ENCODE measurements at places on chromosomes 2 and 18. TPM values are rescaled to one million over a fixed set of nuclear protein-coding genes. Genes with fewer than 3 reads are reported as not detected.
A peak's percentile ranks its signal among the peaks of the same experiment; 100 is the strongest.

The TFPI gene
- total RNA-seq = 286 TPM

The NT5DC4 gene
- not detected for total RNA-seq

The TEX44 gene
- total RNA-seq = not detected

The DSG1 gene
- total RNA-seq = not detected

- no peak for DNase-seq
Observed at GRCh38 chr2:104118889-104119288, 735.0 kb upstream of the POU3F3 start.

DNA sequence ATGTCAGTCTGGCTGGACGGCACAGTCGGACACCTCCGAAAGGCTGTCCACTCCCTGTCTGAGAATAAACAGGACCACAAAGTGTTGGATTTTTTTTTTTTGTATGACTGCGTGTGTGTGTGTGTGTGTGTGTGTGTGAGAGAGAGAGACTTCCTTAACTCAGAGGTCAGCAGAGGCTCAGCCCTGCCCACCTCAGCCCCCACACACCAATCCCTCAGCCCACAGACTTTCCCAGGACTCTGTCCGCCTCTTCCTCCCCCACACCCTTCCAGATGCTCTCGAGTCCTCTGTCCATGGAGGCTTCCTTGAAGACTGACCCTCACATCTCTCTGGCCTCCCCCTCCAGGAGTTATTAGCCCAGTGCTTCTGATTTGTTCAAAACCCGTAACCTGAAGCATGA is 147.3 kb downstream of the BCL11A start:
- no peak for DNase-seq

GRCh38 chr2:38706846-38707345 is 41.0 kb downstream of the GALM start:
- peak; percentile 51 for DNase-seq

GRCh38 chr2:241813644-241814392 is 4.8 kb downstream of the NEU4 start:
- no peak for DNase-seq

GRCh38 chr2:201859949-201860348 is 53.6 kb downstream of the CDK15 start:
- DNase-seq = no peak

DNA sequence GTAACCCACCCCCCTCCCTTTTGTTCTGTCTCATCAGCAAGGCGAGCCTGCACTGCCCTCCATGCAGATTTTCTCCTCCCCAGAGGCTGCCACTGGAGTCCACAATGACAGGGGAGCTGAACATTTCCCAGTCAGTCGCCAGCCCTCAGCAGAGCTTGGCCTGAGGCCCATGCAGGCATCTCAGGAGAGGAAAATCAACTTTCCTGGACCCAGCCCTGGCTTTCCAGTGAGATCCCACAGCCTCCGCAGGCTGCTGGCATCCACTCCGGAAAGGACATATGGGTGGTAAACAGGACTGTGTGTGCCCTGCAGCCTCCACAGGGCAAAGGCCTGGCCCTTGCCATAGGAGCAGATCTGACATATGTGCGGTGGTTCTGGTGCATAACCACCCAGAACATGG is 253.8 kb downstream of the TNS1 start:
- no peak for DNase-seq

- no peak for DNase-seq
Observed at GRCh38 chr2:120251078-120251477, 1.6 kb upstream of the RALB start.

GRCh38 chr18:2994603-2995432 is 18.1 kb downstream of the LPIN2 start:
- DNase-seq = no peak

- DNase-seq = no peak
Observed at GRCh38 chr2:156600196-156600595, 164.0 kb downstream of the GPD2 start.

DNA sequence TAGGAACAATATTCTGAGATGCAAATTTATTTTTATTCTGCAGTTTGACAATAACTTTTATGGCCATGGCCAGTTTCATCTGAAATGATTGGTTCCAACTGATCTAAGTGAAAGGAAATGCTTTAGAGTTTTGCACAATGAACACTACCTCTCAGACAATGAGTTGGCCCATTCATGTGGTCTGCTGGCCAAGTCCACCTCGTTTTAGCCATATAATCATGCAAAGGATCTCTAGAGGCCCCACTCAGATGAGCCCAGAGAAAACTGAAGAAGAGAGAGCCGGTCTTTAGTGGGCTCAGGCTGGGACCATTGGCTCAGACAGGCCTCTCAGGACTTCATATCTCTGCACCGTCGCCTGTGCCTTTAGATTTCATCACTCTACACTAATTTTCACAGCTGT is 254.7 kb downstream of the MREG start:
- peak; percentile 87 for DNase-seq

- DNase-seq = no peak
Observed at GRCh38 chr2:208638059-208638458, 231.5 kb downstream of the PTH2R start.

DNA sequence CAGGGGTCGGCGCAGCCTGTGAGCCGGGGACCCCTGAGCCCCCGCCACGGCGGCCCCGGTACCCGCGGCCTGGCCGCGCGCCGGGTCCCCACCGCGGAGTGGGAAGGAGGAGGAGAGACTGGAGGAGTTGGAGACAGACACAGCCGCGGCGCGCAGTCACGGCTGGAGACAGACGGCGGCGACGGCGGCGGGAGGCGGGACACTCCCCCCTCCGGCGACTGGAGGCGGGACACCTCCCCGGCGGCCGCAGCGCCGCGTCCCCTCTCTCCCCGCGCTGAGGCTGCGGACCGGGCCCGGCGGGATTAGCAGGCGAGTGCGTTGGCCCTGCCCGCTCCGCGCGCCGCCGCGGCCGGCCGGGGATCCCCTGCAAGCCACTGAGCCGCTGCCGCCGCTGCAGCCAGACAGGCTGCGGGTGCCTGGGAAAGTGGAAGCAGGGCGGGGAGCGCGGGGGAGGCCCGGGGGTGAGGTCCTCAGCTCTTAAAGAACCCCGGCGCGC is 1.0 kb upstream of the LDLRAD4 start:
- DNase-seq = peak; percentile 47

DNA sequence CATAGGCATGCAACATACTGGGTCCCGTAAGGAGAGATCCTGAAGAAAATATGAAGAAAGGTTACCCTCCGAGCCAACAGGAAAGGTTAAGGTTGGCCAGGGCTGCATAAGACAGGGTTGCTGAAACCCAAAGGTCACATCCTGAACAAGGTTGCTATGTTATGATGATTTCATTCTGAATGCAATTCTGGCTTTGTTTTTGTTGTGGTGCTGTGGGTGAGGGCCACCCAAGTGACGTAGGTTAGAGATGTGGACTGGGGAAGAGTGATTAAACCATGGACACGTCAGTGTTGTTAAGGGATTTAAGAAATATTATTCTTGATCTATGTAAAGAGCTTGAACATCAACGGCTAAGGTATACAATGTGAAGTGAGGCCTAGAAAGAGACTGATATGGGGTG is 60.0 kb downstream of the ZEB2 start:
- peak; percentile 86 for DNase-seq

- peak; percentile 5 for DNase-seq
Observed at GRCh38 chr18:37565101-37565976, at the start of gene CELF4. TSS of gene CELF4 (minus strand) at chr18:37565798.

Data from endothelial cell of umbilical vein (primary cell).